Dermis microvascular lymphatic vessel endothelial cell (primary cell): ENCODE measurements at places on chromosomes 5 and 9. TPM values are rescaled to one million over a fixed set of nuclear protein-coding genes. Genes with fewer than 3 reads are reported as not detected.

DNA sequence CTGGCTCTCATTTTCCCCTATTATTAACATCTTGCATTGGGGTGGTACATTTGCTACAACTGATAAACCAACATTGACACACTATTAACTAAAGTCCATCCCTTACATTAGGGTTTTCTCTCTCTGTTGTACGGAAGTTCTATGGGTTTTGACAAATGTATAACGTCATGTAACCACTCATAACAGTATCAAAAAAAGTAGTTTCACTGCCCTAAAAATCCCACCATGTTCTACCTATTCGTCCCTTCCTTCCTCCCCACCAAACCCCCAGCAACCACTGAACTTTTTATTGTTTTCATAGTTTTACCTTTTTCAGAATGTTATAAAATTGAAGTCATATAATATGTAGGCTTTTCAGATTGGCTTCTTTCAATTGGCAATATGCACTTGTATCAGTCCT, 40.1 kb downstream of the MLLT3 start:
- DNase-seq, result no peak

GRCh38 chr5:12095808-12096281, 191.6 kb upstream of the CTNND2 start:
- no peak for DNase-seq

DNA sequence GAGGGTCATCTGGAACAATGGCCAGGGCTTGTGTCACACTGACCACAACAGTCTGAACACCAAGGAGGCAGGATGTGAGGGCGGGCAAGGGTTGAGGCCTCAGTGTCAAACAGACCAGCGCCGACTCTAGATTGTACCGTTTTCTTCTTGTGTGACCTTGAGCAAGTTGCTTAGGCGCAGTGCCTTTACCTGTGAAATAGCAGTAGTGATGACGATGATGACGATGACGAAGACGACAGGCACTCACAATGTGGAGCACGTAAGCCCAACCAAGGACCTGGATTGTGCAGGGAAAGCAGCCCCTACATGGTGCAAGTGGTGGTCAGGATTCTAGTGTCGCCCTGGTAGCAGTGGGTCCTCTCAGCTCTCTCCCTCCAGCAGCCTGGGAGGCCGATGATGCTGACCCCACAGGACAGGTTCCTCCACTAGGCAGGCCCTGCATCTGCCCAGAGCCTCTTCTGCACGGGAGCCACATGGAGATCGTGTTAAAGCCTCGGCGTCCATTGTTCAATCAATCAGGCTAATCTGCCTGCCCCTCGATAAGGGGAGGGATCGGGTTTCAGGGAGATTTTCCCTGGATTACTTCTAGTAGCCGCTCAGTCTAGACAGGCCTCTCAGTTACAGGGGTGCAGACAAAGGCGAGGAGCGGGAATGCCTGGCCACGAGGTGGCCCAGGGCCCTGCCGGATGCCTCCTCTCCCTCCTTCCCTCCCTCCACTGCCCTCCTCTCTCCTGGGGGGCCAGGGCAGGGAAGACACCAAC, 91.7 kb downstream of the MACROH2A1 start:
- no peak for DNase-seq

- no peak for DNase-seq
Measured at GRCh38 chr5:146620669-146621051, 104.7 kb upstream of the GPR151 start.

- DNase-seq, result no peak
Measured at GRCh38 chr5:79236362-79236969, 535 bp downstream of the JMY start.

- no peak for DNase-seq
Measured at GRCh38 chr9:36744678-36745077, 172.0 kb downstream of the MELK start.

THOC3 gene
- total RNA-seq, result 33.1 and 57.8 TPM in 2 replicates

BNC2 gene
- total RNA-seq, result 4.5 and 5.7 TPM in 2 replicates

NUP155 gene
- total RNA-seq, result 28.7 and 29.7 TPM in 2 replicates

ANKRD31 gene
- total RNA-seq, result under 0.01 TPM in 1 of 2 replicates, not detected in the other

LHX3 gene
- not detected in 2 replicates for total RNA-seq
